ENCODE measurements at places on chromosomes 11 and 22.

GRCh38 chr11:10603721-10604297 lies 35.3 kb upstream of the LYVE1 start:
- DNase-seq, result no peak

DNA sequence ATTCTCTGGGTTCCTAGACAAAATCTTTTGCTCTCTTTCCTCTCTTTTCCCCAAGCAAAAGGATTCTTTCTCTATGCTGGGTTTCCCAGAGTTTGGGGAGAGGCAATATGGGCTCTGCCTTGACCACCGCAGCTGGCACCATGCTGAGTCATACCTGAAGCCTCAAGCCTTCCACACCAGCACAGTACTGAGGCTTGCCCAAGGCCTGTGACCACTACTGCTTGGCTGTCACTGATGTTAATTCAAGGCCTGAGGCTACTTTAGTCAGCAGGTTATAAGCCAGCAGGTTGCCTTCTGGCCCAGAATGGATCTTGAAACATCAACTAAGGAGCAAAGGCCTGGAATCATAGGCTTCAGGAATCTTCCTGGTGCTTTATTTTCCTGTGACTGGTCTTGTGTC lies 185.3 kb downstream of the DYNC2H1 start:
- no peak for DNase-seq

DNA sequence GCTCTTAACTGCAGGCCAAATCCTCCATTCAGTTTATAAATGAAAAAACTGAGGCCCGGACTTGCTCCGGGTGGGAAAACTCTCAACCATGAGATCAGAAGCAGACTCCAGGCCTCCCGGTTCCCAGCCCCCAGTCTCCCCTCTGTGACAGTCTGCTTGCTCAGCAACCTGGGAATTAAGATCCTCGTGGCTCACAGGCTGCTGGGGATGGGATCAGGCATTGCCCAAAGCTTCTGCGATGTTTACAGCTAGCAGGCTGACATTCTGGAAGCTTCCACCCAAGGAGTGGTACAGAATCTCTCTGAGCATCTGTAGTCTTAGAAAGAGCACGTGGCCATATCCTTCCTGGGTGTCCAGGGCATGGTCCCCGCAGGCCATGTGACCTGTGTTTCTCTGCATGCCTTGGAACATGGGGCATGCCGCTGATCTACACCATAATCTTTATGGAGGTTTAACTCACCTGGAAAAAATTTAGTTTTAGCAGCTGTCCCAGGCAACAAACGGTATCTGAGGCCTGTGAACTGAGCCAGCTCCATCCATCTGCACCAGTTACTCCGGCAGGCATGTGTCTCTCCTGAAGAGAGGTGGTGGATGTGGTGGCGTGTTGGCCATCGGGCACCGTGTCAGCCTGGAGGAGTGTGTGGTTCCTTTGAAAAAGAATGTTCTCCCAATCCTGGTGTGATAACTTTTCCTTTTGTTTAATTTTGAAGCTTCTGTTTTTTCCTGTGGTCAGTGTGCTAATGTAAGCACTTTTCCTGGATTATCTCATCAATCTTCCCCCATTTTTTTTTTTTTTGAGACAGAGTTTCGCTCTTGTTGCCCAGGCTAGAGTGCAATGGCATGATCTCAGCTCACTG lies 7.9 kb downstream of the FBLN1 start:
- no peak for DNase-seq

- DNase-seq, result no peak
Measured at GRCh38 chr11:42025121-42025803, 565.8 kb upstream of the LRRC4C start.

- DNase-seq, result no peak
Measured at GRCh38 chr11:3989921-3990290, 104.7 kb upstream of the RRM1 start.

GRCh38 chr11:6488342-6488741 lies 7.0 kb downstream of the TIMM10B start:
- DNase-seq, result no peak

DNA sequence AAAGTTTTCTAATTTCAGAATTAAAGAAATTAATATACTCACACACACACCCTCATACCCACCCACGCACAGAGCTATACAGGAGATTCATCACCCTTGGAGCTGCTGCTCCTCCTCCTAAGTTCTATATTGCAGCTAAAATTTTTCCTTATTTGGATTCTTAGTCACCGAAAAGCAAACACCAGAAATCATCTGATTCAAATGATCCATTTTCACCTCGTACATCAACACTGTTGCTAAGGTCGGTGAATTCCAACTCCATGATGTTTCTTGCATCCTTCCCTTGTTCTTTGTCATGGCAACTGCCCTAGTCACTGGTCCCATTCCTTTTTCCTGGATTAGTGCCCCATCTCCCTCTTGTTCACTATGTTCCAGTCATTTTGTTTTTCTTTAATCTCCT lies 286.2 kb downstream of the GRM5 start:
- no peak for DNase-seq

DNA sequence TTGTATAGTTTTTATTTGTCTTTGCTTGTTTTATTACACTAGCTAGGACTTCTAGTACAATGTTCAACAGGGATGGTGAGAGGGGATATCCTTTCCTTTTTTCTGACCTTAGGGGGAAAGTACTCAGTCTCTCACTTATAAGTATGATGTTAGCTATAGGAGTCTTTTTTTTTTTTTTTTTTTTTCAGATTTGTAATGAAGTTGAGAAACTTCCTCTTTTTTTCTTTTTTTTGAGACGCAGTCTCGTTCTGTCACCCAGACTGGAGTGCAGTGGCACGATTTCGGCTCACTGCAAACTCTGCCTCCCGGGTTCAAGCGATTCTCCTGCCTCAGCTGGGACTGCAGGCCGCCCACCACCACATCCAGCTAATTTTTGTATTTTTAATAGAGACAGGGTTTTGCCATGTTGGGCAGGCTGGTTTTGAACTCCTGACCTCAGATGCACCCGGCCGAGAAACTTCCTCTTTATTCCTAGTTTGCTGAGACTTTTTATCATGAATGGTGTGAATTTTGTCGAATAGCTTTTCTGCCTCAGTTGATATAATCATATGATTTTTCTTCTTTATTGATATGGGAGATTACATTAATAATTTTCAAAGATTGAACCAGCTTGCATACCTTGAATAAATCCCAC lies 10.9 kb downstream of the TRIM22 start:
- no peak for DNase-seq

DNA sequence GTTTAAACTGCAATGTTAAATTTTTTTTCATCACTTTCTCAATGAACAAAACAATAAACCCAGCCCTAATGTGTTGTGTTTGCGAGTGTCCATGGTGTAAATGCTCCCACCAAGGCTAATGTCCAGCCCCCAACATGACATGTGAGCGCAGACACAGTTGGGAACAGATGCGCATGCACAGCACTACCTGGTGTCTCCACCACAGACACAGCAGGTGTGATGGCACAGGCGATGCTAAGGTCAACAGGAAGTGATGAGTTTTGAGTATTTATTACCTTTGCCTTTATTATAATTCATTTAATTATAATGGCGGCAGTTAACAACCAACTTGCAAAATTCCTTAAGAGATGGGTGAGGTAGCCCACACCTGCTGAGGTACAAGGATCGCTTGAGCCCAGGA lies 42.9 kb downstream of the MICAL3 start:
- DNase-seq, result no peak

DNA sequence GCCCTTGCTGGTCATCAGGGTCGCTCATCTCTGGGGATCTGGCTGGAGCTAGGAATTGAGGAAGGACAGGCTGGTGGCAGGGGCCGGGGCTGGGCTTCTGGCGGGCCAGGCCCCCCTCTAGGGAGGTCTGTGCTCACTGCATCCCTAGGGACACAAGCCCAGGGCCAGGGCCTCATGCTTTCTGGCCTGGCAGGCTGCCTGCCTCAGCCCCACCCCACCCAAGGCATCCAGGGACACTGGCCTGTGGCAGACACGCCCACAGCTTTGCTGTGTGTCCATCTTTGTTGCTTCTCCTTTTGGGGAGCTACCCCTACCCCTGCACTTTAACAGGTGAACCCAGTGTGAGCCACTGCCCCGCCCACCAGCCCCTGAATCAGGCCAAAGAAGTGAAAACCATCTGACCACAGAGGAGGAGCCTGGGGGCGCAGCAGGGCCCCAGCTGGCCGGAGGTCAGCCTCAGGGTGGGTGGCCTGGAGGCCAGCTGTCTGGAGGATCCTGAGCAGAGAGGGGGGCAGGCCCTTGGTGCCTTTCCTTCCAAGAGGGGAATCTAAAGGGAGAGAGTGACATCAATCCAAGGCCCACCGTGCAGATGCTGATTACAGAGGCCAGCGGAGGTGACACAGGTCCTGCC lies 26.8 kb upstream of the CELSR1 start:
- DNase-seq, result no peak

GRCh38 chr11:109785714-109786113 lies 307.5 kb upstream of the ZC3H12C start:
- no peak for DNase-seq

GRCh38 chr11:72297828-72298227 lies 53.9 kb upstream of the PHOX2A start:
- DNase-seq, result no peak

- DNase-seq, result no peak
Measured at GRCh38 chr11:76599041-76600013, 71.2 kb downstream of the LRRC32 start.

GRCh38 chr11:61075891-61076290 lies 26.4 kb upstream of the CD5 start:
- no peak for DNase-seq

DNA sequence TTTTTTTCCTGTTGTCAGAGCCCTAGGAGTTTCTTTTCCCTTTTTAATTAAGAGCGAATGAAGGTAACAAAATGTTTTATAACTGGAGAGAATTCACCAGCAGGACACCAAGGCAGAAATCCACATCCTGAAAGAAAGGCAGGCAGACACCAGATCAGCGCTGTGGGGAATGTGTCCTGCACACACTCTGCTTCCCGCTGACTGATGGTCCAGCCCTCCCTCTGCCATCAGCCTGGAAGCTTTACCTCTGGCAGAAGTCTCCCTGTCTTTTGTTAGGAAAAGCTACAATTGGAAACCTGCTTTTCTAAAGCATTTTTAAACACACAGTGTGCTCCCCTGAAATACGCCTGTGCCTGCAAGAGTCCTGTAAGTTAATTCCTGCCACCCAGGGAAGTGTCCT lies 638.5 kb downstream of the NTM start:
- no peak for DNase-seq

DNA sequence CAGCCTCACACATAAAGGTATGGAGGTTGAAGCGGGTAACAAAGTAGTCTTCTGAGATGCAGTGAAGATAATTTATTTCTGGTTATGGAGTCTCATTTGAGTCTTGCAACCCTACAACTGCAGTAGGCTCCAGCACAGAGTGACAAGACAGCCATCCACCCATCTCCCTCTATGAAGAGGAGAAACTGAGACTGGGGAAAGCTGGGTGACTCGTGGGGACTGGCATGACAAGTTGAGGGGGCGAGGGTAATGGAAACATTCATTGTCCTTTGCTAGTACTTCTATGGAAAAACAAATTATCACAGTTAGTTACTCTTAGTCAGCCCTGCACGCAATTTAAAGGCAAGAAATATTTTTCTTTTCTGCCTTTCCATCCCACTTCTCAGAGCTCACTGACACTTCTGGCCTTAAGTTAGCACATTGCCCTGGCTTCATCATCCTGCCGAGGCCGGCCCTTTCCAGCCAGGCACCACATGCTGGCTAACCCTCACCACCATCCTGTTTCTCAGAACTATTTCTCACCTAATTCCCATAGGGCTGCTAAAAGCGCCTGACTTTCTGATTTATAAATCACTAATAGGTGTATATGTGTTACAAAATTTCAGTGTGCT lies 361.1 kb downstream of the ETS1 start:
- no peak for DNase-seq

DNA sequence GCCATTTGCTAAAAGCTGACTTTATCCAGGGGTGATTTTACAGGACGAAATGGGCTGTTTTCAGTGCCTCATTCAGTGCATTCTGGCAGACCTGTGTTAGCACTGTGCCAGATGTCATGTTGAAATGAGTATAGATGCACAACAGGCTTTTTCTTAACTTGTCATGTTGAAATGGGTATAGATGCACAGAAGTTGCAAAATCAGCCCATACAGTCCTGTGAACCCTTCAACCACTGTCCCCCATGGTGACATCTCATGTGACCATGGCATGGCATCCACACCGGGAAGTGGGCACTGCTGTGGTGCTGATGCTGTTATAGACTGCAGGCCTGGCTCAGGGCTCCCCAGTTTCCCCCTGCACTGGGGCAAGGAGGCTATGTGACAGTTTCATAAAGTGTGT lies 2.5 kb downstream of the TALDO1 start:
- no peak for DNase-seq

DNA sequence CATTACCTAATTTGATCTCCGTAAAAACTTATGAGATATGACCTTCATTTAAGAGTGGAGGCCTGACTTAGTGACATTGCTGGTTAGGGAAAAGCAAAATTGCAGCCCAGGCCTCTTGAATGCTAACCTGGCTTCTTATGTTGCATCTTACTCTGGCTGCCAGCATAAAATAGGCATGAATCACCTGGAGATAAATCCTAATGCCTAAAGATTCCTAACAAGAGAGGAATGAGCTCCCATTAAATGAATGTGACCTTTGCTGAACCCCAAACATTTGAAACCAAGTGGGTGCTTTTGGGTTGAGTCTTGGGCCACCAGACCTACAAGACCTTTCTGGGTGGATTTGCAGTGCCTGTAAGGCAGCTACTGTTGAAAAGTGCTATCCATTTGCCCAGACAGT lies 1145.6 kb upstream of the TENM4 start:
- no peak for DNase-seq

DNA sequence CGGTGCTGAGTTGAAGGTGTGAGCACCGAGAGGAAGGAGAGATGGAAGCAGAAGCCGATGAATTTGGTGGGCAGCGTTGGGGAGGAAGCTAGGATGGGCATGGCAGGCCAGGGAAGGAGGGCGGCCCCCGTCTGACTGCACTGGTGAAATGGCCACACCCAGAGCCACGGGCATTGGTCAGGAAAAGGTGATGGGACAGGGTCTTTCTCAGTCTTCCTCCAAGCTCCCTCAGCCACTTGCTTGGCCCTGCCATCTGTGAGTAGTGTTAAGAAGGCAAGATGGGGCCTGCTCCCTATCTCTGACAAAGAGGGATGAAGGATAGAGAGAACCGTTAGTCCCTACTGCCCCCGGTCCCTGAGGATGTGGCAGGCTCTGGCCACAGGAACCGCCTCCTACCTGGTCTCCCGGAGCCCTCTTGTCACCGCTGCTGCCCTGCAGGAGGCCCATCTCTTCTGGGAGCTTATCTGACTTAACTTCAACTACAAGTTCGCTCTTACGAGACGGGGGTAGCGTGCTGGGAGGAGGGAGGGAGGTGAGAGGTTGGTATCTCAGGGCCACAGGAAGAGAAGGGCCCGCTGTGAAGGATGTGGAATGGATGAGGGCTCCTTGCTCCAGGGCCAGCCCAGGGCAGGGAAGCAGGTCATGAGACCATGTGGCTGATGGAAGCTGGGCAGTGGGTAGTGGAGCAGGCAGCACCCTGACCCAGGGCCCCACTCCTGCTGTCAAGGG lies 6.8 kb downstream of the MCAM start:
- DNase-seq, result no peak
